ENCODE measurements at places on chromosomes 11 and 22.
A peak's percentile ranks its signal among the peaks of the same experiment; 100 is the strongest.

DNA sequence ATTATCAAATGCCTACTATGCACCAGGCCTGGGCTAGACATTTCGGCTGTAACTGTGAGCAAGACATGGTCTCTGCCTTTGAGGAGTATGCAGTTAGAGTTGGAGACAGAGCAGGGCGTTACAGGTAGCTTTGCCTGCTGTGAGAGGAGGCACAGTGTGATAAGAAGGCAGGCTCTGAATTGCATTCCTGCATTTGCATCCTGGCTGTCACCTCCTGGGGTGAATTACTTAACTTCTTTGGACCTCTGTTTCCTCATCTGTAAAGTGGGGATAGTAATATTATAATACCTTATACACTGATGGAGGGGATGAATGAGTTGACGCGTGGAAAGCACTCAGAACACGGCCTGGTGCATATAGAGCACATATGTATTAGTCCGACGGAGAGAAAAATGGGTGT is 118.1 kb upstream of the ARHGAP20 start:
- DNase-seq = no peak

GRCh38 chr11:17102462-17102861 is 25.0 kb upstream of the RPS13 start:
- DNase-seq = no peak

GRCh38 chr11:86062719-86063118 is 6.2 kb downstream of the PICALM start:
- no peak for DNase-seq

DNA sequence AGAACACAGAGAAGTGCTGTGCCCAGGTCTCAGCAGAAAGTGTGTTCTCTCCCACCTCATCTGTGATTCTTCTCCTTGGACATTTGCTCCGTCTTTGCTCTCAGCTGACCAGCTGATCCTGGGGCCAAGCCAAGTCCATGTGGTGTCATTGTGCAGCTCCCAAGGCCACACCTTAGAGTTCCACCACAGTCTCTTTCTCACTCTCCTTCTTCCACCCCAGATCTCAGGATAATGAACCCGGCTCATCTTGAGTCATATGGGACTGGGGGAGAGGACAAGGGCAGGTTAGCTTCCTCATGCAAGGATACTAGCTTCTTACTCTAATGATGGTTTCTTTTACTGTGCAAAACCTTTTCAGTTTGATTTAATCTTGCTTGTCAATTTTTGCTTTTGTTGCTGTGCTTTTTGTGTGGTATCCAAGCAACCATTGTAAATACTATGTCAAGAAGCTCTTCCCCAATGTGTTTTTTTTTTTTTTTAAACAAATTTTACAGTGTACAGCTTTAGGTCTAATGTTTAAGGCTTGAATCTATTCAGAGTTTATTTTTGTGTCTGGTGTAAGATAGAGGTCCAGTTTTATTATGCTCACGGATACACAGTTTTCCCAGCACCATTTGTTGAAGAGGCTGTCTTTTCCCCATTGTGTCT is 75.0 kb upstream of the OR4B1 start:
- peak; percentile 2 for DNase-seq

GRCh38 chr11:110092111-110092514 is 1.1 kb upstream of the ZC3H12C start:
- DNase-seq = peak; percentile 38

GRCh38 chr22:25540166-25540907 is 24.1 kb upstream of the GRK3 start:
- DNase-seq = no peak

- DNase-seq = no peak
These were observed 65.5 kb upstream of the SOX6 start for GRCh38 chr11:16421826-16422225.

DNA sequence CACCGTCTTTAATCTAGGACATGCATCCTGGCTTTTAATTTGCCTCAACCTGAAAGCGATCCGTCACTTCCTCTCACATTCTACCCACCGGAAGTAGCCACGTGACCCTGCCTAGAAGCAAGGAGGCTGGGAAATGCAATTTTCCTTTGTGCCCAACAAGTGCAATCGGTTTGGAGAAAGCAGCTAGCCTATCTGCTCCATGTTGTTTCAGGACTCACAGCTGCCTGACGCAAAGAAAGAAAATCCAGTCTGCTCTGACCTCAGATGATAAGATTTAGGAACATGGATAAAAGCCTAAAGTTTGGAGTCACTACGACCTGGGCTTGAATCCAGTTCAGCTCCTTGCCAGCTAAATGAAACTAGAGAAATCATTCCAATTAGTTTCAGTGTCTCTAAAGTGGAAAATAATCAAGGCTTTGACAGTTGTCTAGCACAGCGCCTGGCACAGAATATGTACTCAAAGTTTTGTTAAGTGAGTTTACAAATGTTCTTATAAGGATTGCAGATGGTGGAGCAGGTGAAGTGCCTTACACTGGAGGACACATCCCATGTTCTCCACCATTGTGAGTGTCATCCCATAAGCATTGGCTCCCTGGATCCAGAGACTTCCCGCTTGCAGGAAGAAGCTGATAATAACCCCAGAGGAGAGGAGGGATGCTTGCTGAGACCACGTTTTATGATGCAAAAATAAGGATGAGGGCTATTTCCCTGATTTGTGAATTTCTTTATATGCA is 553.7 kb downstream of the MN1 start:
- DNase-seq = peak; percentile 31

DNA sequence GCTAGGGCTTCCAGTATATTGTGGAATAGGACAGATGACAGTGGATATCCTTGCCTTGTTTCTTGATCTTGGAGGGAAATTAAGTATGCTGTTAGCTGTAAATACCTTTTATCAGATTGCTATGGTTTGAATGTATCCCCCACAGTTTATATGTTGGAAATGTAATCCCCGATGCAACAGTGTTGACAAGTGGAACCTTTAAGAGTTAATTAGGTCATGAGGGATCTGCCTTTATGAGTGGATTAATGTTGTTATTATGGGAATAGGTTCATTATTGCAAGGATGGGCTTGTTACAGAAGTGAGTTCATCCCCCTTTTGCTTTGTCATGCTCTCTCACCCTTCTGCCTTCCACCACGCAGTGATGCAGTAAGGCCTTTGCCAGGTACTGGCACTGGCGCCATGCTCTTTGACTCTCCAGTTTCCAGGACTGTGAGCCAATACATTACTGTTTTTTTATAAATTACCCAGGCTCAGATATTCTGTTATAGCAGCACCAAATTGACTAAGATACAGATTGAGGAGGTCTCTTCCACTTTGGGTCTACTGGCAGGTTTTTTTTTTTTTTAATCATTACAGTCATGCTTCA is 16.4 kb downstream of the CABIN1 start:
- no peak for DNase-seq

- no peak for DNase-seq
These were observed 57.5 kb downstream of the TIMP3 start for GRCh38 chr22:32858957-32859356.
